Stimulated activated CD4-positive, alpha-beta T cell treated with anti-CD3 and anti-CD28 coated beads, Interleukin-12 subunit alpha, Interleukin-12 subunit beta, amount 100 ng/mL, for 24 hours (primary cell): ENCODE measurements at places on chromosomes 7 and 10.

DNA sequence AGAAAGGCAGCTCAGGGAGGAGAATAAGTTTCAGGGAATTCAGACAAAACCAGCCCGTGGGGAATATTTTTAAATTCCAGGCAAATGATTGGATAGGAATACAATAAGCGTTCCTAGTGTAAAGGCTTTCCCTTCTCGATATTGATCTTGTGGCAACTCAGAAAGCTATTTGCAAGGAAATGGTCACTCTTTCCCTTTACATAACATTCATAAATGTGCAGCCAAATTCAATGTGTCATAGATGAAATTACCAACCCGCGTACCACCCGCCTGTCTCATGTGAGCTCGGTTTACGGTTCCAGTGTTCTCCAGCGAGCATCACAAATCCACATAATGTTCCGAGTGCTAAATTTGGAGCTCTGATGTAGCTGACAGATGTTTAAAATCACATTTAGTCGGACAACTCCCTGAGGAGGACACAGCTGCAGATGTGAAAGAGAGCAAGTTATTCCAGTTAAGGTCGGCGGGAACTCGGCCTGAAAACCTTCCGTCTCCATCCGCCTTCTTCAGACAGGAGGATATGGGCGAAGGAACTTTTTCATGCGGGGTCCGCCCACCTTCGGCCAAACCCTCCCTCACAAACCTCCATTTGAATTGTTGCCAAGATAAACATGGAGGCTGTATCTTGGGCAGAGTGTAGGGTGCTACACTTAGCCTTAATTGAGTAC is 327.0 kb downstream of the RNLS start:
- no peak for DNase-seq

DNA sequence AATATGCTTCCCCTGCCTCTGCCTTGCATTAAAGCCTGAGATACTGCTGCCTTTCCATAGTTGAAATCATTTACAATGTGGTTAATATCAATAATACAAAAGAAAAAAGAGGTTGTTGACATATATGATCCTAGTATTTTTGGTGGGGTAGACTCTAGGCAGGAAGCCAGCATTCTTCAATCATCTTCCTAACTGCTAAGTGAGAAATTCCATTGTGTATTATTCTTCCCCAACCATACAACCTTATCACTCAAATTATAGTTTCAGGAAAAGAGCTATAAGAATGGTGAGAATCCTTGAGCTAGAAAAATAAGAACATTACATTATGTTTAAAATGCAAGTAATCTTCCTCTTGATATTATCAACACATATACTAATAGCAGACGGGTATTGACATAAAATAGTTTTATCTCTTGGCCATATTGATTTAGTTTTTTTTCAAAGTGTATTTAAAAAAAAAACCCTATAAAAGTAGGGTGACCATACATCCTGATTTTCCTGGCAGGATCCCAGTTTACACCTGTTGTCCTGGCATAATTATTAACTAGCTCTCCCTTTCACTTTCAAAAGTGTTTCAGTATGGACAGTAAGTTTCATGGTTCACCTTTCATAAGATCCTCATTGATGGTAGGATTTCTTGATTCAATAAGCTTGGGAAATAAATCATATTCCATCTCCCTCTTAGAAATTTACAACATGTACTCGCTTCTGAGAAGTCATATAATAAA is 33.4 kb upstream of the WASL start:
- DNase-seq = no peak

GRCh38 chr7:207418-208129 is 15.2 kb downstream of the FAM20C start:
- no peak for DNase-seq

DNA sequence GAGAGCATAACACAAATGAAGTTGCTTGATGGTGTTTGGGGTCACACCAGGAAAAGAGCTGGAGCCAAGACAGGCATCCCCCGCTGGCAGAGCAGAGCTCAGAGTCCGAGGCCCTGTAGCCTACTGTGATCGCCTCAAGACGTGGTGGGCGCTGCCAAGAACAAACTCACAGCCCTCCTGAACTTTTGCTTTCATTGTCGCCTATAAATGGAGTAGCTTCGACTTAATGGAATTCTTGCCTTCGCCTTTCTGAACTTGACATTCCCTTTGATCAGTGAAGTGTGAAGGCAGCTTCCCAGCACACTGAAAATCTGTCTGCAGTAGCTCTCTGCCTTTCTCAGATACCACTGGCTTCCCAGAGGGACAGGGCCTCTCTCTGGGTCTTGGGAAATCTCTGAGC is 21.3 kb downstream of the CPXM2 start:
- DNase-seq = no peak

GRCh38 chr10:5089865-5090264 is 4.3 kb upstream of the AKR1C3 start:
- no peak for DNase-seq

DNA sequence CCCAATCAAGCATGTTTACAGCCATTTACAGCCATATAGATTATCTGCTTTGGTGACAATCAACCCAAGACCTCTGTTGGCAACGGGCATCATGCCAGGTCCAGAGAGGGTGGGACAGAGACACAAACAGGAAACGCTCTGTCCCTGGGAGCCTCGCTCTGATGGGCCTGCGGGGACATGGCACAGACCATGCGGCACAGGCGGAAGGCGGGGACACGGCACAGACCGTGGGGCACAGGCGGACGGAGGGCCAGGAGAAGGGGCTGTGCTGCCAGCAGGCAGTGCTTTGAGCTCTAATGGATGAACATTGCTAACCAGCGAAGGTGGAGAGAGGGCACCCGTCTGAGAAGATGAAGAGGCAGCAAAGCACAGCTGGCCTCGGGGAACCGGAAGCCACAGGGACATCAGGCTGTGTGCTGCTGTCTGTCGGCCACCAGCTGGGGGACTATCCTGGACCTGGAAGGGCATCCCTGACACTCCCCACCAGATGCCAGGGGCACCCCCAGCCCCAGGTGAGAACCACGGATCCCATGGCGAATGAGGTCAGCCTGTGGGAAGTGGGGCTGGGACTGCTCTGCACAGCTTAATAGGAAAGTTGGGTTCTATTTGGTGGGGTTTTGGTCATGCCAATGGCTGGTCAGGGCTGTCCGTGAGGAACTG is 61.0 kb downstream of the DIP2C start:
- DNase-seq = no peak

DNA sequence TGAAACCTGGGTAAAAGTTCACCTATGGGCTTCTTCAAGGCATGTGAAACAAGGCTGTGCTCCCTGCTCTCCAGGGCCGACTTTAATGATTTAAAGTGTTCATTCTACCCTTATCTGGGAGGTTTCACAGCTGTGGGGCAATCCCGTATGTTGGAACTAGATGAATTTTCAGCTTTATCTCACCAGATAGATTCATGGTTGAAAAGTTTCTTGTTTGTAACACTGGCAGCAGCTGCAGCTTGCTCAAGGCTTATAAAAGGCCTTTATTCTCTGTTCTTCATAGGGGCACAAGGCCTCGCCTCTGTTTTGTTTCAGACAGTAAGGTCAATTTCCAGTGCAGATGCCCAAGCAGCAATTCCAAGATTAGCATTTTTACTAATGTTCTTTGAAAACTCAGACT is 70.4 kb upstream of the DNAJB12 start:
- no peak for DNase-seq

- peak; percentile 3 for DNase-seq
Measured at GRCh38 chr7:20440472-20441105, 109.9 kb downstream of the ITGB8 start.
